ENCODE measurements at places on chromosomes 1 and 21.

GRCh38 chr1:157844089-157844830 is 2.7 kb upstream of the CD5L start:
- DNase-seq: no peak

DNA sequence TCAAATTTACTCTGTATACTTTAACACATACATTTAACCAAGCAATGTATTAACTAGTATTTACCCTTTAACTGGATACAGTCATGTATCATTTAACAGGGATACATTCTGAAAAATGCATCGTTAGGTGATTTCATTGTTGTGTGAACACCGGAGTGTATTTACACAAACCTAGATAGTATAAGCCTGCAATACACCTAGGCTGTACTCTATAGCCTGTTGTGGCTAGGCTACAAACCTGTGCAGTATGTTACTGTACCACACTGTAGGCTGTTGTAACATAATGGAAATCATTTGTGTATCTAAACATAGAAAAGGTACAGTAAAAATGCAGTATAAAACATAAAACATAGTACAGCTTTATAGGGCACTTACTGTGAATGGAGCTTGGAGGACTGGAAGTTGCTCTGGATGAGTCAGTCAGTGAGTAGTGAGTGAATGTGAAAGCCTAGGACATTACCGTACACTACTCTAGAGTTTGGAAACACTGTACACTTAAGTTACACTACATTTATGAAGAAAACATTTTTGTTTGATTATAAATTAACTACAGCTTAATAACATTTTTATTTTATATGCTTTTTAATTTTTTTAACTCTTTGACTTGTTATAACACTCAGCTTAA is 21.3 kb downstream of the RGS4 start:
- DNase-seq: no peak

- DNase-seq: peak; percentile 98
Observed at GRCh38 chr1:12179111-12179519, 12.3 kb downstream of the TNFRSF1B start.

- DNase-seq: peak; percentile 66
Observed at GRCh38 chr21:20459838-20460237, 538.4 kb upstream of the NCAM2 start.

DNA sequence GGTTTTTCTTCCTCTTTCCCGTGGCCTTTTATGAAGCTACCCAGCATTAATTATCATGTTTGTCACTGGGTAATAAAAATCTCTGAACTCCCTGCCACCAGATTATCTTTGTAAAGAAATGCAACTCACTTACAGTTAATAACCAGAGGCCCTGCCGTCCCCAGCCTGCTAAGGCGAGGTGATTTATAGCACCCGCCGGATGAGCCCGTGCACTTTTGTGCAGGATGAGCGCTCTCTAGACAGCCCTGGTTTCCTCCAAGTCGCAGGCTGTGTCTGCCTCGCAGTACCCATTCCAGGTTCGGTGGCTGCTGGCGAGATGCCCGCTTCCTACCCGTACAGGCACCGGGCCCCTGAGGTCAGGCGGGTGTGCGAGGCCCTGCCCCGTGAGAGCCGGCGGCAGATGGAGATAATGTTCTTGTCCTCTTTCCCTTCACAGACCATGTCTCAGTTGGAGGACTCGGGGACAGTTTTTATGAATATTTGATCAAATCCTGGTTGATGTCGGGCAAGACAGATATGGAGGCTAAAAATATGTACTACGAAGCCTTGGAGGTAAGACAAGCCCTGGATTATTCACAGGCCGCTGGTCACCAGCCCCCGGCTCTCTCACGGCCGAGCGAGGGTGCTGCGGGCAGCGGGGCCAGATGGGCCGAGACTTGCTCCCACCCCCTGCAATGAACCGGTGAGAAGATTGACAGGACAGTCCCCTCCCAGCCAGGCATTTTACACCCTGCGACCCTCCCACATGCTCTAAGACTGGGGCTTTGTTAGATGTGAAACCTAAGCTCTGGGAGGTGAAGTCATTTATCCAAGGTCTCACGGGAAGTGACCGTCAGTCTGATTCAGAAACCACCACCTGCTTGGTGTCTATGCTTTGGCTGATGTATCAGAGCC is 28.5 kb upstream of the SELENON start:
- no peak for DNase-seq

DNA sequence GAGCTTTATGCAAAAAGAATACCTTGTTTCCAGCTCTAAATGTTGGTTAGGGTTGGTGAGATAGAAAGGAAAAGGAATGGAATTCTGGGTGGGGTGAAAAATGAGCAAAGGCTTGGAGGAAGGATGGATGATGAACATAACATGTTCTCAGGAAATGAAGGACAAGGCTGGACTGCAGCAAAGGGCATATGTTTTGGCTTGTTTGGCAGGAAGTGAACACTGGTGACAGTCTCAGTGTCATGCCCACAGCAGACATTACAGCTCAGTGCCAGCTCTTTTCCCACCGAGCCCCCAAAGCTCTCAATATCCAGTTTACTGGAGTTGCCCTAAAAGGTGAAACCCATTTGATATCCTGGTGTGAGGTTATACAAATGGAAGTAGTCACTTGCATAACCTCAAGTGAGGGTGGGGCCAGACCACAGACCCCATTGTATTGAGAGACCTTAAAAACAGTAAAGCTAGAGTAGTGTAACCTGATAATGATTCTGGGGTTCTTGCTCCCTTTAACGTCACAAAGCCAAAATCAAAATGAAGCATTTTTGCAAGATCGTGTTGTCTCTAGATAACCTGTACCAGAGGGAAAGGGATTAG is 270.6 kb downstream of the NFIA start:
- DNase-seq: no peak

Data from SW480 (cell line).